ENCODE measurements at places on chromosomes 13 and 19. TPM values are rescaled to one million over a fixed set of nuclear protein-coding genes. Genes with fewer than 3 reads are reported as not detected.

GRCh38 chr13:98970330-98970729 is 7.5 kb downstream of the DOCK9 start:
- H3K4me3 ChIP-seq = no peak overlapping the region
- H3K27ac ChIP-seq = no peak overlapping the region
- no peaks in the 10 kb centered on the region for H3K36me3 ChIP-seq
- DNase-seq = no peak
- H3K27me3 ChIP-seq = no peaks in the 10 kb centered on the region
- no peaks in the 10 kb centered on the region for H3K4me1 ChIP-seq

- H3K36me3 ChIP-seq = no peaks in the 10 kb centered on the region
- H3K27me3 ChIP-seq = no peaks in the 10 kb centered on the region
- DNase-seq = no peak
- H3K4me1 ChIP-seq = no peaks in the 10 kb centered on the region
Observed at GRCh38 chr13:41273831-41274441, 10.6 kb upstream of the MTRF1 start.

DNA sequence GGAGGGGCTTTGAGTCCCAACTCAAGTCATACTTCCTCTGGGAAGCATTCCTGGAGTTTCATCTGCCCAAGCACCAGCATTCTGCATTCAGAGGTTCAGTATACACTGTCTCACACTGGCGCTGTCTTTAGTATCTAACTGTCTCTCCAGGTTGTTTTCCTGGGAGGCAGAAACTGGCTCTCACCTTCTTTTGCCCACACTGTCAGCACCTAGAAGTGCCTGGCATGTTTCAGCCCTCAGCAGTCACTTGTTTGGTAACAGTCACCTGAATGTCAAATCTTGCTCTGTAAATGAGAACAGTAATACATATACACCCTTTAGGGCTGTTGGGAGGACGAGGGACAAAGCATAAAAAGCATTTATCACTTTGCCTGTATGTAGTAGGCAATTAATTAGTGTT is 339.6 kb downstream of the UQCRFS1 start:
- no peak for DNase-seq
- H3K27me3 ChIP-seq = no peaks in the 10 kb centered on the region
- no peak overlapping the region for H3K4me3 ChIP-seq

The YJEFN3 gene
- 0.92 TPM for total RNA-seq

The TBXA2R gene
- total RNA-seq = 4.4 TPM

DNA sequence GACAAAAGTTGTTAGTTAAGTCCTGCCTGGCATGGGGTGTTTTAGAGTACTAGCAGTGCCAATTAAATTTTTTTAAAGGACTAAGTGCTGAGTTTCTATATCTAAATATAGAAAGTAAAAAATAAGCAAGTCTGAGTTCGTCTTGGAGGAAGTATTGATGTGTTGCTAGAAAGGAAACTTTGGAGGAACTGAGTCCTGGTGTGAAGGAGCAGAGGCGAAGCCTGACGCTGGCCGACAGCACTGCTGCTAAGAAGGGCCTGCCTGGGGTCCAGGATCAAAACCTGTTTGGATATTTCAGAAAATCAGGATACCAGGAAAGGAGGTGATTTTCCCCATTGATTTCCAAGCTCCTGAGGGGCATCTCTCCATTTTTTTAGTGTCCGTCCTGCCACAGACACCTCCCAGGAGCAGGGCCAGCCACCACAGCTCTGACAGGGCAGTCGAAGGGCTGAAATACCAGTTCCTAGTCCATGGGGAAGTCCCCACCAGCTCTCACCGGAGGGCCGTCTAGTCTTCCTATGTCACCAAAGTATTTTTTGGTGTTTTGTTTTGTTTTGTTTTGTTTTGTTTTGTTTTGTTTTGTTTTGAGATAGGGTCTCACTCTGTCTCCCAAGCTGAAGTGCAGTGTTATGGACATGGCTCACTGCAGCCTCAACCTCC is 38.2 kb upstream of the NPAS1 start:
- no peak overlapping the region for H3K4me3 ChIP-seq
- H3K4me1 ChIP-seq = no peaks in the 10 kb centered on the region

- no peak overlapping the region for H3K4me3 ChIP-seq
- no peaks in the 10 kb centered on the region for H3K27me3 ChIP-seq
- no peaks in the 10 kb centered on the region for H3K4me1 ChIP-seq
- DNase-seq = no peak
- no peak overlapping the region for H3K27ac ChIP-seq
Observed at GRCh38 chr13:39417643-39418042, 185.3 kb downstream of the LHFPL6 start.

GRCh38 chr19:48283908-48284307 is 14.0 kb downstream of the ZNF114 start:
- no peak overlapping the region for H3K4me3 ChIP-seq
- no peaks in the 10 kb centered on the region for H3K27me3 ChIP-seq
- H3K27ac ChIP-seq = no peak overlapping the region
- no peaks in the 10 kb centered on the region for H3K4me1 ChIP-seq
- DNase-seq = no peak

Measured in right lobe of liver (tissue), 6 donors.